ENCODE measurements at places on chromosomes 1 and 21.

GRCh38 chr1:169109561-169110134 is 3.2 kb downstream of the ATP1B1 start:
- DNase-seq = peak; percentile 39

DNA sequence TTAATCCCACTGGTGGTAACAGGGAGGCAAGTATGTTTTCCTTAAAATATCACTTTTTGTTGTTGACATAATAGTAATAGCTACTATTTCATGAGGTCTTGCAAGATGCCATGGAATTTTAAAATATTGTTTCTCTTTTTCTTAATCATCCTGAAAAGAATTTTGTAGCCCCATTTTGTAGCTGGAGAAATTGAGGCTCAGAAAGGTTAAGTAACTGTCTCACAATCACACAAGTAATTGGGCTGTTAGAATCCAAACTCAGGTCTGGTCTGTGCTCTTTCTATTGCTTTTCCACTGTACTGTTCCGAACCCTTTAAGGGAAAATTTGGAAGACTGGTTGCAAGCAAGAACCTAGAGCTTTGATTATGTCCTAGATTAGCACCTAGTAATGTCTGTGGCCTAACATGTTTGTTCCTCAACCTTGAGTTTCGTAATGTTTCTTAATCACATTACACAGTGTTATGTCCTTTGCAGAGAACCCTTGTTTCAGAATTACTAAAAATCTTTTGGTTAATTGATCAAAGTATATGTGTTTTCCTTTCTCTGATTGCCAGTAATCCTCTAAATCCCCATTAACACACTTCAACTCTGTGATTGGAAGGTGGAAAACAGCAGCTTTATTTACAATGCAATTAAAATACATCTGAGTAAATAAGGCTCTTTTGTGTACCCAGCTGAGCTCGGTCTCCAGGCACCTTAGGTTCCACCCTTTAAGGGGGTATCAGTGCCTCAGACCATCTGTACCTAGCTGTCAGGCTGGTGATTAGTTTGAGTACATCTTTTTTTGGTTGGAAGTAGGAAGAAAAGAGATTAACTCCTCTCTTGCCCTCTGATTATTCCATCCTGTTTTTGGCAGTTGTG is 10.4 kb downstream of the LRRC42 start:
- peak; percentile 36 for DNase-seq

DNA sequence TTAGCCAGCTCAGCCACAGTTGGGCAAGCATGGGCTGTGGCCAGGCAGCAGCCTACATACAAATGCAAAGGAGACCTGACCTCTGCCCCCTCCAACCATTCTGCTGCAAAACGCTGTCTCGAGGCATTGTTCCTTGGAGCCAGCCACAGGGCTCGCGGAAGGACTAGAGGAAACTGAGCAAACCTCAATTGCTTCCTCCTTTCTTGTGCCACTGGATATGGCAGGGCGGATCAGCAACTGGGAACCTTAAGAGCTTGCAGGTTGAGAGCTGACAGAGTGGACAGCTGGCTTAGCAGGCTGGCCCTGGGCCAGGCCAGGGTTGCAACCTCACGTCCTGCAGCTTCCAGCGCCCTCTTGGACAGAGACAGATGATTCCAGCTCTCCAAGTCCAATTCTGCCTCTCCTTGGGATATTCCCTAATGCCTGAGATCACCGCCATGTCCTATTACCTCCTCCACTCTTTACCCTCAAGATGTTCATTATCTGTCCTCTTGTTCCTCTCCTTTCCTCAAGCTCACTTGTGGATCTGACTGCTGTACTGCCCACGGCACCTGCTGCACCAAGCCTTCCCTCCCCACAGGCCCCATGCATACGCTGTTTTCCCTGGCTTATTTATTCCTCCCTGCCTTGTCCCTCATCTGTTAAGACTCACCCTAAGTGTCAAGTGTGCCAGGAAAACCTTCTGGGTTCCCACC is 67.5 kb downstream of the SDC3 start:
- no peak for DNase-seq

DNA sequence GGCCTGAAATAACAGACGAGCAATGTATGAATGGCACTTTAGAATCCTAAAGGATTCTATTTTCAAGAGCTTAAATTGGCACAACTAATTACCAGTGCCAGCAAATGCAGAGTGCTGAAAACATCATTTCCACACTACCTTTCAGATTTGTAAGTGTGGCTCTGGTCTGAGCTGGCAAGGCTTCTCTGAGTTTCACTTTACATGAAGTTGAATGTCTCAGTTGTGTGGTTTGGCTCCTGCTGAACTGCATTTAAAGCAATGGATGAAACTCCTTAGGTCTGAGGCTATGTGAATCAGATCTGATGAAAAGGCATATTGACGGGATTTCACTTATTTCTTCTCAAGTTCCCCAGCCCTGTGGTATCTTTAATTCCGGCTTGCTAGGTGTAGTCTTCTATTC is 114.8 kb upstream of the PTGFR start:
- peak; percentile 82 for DNase-seq

DNA sequence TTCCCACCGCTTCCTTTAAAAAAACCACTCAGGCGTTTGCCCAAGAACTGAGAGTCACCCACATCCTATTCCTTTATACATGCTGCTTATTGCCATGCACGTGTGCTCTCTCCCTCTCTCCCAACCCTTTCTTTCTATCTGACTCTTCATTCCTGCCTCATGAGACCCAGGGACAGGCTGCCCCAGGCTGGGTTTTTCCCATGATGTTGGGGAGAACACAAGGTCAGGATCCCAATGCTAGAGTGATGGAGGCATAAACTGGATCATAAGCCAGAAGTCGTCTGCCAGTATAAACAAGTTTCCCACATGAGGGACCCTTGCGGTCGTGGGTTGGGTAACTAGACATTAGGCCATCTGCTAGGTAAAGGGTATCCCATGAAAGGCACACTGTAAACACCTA is 64.9 kb downstream of the CD2 start:
- no peak for DNase-seq

DNA sequence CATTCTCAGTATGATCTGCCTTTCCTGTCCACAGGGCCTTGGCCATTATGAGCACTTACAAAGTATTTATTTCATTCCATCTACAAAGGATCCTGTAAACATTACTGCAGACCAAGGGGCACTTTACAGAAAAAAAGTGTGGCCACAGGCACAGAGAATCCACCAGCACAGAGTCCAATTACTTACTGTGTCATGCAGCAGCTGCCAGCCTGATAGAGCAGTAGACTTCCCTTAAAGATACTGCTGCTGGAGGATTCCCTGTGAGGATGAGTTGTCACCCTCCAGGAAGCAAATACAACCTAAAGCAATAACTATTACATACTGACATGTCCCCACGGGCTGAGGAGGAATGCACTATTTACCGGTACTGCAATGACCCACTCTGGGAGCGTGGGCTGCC is 97.1 kb upstream of the COG2 start:
- DNase-seq = no peak

GRCh38 chr1:170221031-170221430 is 75.3 kb downstream of the NTMT2 start:
- peak; percentile 90 for DNase-seq

- no peak for DNase-seq
These were observed 189.7 kb downstream of the FGGY start for GRCh38 chr1:59486615-59487014.

GRCh38 chr1:25641931-25642573 is 25.5 kb downstream of the MAN1C1 start:
- peak; percentile 95 for DNase-seq

DNA sequence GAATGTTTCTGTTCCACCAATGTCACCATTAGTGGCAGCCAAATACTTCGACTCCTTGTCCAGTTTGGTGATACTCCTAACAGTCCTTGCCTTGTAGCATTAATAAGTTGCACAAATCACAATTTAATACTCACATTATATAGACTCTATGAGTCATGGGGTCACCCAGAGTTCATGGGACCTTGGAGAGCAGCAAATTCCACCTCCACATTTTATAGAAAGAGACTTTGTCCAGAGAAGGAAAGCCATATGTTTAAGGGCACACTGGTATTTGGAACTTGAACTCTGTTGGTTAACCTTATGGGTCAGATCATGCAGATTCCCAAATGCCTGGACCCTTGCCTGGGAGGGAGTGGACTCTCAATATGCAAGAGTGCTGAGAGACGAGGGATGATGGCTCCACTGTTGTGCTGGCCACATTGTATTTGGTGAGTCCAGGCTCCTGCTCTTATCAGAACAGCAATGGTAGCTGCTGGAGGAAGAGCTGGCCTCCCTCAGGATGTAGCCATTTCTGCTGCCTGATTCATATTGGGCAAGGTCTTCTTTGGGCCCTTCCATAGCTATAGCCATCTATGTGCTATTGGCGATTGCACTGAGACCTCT is 30.6 kb downstream of the DNAJC6 start:
- DNase-seq = no peak

- no peak for DNase-seq
These were observed 7.3 kb downstream of the NPR1 start for GRCh38 chr1:153685544-153686340.

DNA sequence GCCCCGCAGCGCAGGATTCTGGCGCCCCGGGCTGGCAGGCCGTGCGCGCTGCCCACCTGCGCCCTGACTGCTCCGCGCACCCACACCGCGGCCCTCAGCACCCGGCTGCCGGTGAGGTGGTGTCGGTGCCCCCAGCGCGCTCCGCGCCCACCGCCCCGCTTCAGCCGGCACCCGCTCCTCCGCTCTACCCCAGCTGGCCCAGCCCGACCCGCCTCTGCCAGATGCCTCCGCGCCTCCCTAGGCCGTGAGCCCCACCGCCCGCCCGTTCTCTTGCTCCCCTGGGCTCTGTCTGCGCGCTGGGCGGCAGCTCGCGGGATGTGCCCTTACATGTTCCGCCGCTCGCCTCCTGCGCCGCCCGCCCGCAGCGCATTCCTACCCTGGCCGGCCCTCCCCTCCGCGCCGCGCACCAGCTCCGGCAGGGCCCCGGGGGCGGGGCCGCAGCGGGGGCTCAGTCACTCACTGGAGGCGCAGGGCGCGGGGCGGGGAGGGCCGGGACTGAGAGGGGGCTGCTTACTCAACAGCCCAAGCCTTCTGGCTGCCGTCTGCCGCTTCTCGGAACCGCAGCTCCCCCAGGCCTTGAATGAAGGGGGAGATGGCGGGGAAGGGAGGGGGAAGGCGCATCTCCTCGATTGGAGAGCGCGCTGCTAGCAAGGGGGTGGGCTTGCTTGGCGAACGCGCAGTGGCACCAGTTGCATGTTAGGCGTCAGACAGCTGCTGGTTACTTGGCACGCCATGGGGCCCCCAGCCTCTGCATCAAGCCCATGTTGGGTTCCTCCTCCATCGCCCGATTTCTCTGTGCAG is at the start of gene PHLDA3:
Gene PHLDA3 (minus strand): TSS at position 345 of the 801 bp plus-strand sequence. CDS start 402 bp downstream, outside the sequence.
- DNase-seq = peak; percentile 93
